ENCODE measurements at places on chromosomes 12 and 14.

- DNase-seq, result peak; percentile 65
Observed at GRCh38 chr12:6341417-6342139, at the start of gene TNFRSF1A. TNFRSF1A (minus strand) TSS chr12:6342076; CDS start chr12:6341814, 262 bp downstream.

DNA sequence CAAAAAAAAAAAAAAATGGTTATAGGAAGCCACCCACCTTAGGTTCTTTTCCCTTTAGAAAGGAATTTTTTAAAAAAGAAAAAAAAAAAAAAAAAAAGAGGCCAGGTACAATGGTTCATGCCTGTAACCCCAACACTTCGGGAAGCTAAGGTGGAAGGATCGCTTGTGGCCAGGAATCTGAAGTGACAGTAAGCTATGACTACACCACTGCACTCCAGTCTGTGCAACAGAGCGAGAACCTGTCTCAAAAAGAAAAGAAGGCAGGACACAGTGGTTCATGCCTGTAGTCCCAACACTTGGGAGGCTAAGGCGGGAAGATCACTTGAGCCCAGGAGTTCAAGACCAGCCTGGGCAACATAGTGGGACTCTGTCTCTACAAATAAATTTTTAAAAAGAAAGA, 36.0 kb downstream of the SPTLC2 start:
- no peak for DNase-seq

DNA sequence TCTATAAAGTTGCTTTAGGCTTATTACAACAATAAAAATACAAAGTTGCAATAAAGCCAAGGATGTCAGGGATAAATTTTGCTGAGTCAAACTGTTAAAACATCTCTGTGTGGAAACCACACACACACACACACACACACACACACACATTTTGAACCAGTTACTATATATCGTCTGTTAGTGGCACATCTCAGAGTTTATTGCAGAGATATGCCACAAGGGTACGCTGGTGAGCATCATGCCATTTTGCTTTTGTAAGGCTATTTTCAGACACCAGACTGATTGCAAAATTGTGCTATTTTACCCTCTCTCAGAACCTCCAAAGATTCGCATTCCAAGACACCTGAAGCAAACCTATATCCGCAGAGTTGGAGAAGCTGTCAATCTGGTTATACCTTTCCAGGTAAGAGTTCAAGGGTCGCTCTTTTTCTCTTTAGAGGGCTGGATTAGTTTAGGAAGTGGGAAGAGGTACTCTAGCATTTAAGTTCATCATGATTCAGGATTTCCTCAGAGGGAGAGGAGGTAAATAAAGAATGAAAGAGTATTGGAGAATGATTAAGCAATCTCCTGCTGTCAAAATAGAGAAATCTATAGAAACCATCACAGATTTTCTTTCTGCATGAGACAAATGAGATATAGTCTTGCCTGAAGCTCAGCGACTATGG, 27.3 kb upstream of the CHPT1 start:
- DNase-seq, result peak; percentile 41

DNA sequence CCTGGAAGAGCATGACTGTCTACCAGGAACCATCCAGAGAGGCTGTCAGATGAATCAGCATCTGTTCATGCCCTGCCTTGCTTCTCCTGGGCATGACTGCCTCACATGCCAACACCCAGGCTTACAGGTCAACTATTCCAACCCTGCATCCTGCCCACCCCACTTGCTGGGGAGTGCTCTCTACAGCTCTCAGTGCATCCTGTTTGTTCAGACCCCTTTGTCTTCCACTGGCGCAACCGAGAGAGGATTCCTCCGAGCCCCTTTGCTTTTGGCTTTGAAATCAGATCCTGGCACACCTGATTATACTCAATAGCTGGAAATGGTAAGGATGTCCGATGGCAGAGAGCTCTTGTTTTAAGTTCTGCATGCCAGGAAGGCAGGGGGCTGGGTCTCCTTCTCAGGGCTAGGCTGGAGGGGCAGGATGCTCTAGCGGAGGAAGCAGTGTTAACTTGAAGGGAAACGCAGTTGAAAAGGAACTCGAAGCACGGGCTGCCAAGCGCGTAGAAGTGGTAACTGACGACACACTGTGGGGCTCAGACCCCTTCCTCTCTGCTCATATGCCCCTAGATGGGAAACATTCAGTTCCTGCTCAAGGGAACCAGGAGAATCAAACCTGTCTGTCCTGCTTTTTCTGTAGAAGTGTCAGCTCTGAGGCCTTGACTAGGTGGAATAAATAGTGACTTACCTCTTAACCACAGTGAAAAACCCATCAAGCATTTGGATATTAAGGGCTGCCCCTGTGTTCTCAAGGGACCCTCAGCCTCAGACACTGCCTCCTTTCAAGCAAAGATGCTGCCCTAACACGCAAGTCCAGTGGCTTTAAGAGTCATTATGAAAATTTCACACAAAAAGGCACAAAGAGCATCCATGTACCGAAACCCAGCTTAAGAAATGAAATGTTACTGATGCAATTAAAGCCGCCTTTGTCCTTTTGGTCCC, 297.5 kb downstream of the ZFP36L1 start:
- no peak for DNase-seq

GRCh38 chr14:62081012-62081612, 318.9 kb downstream of the SNAPC1 start:
- no peak for DNase-seq

- no peak for DNase-seq
Observed at GRCh38 chr12:92921877-92922276, 7.2 kb downstream of the EEA1 start.

DNA sequence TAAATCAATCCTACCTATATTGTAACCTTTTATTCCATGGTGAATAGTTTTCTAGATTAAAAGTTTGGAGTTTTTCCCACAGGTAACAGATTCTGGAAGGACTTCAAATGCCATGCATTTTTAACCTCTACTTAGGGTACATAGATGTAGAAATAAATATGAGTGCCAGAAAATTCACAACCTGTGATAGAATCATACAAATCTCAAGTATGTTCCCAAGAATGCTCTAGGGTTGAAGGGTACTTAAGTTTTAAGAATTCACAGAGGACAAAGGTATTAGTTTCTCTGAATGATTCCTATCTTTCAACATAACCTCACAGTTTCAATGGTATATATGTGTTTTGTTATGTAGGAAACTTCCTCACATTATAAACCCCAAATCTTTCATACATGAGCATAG, 511.3 kb downstream of the TMEM117 start:
- no peak for DNase-seq

DNA sequence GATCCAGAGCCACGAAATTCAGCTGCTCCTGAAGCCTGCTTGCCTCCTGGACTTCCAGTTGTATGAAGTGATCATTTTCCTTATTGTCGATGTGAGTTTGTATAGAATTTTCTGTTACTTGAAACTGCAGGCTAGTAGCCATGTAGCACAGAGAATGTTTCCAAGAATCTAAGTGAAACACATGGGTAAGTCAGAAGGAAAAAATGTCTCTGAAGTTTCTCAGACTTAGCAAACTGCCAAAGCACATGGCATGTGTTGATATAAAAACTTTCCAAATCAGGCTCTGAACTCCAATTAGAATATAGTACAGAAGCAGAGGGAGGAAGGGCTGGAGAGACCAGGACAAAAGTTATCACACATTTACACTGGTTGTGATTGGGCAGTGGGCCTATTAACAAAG, 9.8 kb upstream of the PCNX1 start:
- no peak for DNase-seq

GRCh38 chr12:21257172-21257571, 77.5 kb downstream of the SLCO1A2 start:
- DNase-seq, result no peak

GRCh38 chr12:122848471-122849351, 13.5 kb downstream of the HIP1R start:
- DNase-seq, result no peak
